ENCODE measurements at places on chromosomes 5 and 9.

- no peak for DNase-seq
Observed at GRCh38 chr9:89635816-89636215, 31.0 kb downstream of the GADD45G start.

DNA sequence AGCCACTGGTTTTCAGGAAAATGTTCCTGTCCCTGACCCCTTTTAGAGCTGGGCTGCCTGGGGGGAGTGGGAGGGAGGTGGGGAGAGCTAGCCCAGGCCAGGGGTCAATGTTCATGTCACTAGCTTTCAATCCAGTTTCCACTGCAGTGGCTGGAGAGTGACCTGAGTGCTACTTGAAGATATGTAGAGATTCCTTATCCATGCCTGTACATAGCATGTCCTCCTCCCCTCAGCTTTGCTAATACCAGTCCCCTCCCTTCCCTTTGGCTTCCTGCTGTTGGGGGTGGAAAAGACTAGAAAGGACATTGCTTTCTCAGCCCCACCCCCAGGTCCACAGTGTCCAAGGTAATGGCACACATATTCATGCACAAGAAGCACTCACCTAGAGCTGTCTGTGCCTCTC lies 7.8 kb downstream of the DNAJB5 start:
- peak; percentile 78 for DNase-seq

- peak; percentile 86 for DNase-seq
Observed at GRCh38 chr9:34334916-34335315, 5.5 kb downstream of the NUDT2 start.

DNA sequence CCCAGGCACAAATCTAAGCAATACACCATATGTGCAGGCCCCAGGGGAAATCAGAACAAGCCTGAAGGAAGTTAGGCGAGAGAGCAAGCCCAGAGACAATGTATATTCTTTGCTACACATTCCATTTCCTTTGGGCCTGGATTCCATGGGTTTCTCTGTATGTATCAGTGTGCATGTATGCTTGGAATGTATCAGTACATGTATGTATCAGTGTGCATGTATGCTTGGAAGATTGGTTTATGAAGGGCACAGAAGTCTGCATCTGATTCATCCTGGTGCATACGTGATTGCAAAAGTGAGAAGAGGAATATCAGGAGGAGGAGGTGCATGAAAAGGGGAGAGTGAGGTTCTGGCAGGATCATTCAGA lies 232.6 kb upstream of the ANKRD55 start:
- DNase-seq = no peak

- no peak for DNase-seq
Observed at GRCh38 chr9:136244969-136245218, 718 bp downstream of the QSOX2 start.

GRCh38 chr9:88544245-88544644 lies 9.3 kb downstream of the NXNL2 start:
- no peak for DNase-seq

GRCh38 chr5:132369474-132370180 lies at the start of gene SLC22A5:
Gene SLC22A5, plus strand, starts transcription at chr5:132369710. Its CDS starts 263 bp downstream, at chr5:132369973.
- no peak for DNase-seq

DNA sequence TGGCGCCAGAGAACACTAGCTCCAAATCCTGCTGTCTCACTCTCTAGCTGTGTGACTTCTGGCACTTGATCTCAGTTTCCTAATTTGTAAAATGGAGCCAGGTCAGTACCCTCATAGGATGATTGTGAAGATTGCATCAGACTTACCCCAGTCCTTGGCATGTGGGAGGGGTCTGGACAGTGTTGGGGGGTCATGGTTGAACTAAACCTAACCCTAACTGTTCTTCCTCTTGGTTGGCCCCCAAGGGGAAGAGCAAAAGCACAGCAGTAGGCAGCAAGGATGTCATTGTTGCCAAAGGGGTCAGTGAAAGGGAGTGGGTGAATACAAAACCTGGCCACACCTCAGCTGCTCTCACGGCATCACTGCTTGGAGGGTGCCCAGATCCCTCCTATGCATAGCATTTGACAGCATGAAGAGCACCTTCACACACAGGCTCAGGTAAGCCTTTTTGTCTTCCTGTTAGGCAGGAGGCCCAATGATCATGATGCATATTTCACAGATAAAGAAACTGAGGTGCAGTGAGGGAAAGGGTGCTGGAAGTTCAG lies 15.7 kb upstream of the CXCL14 start:
- no peak for DNase-seq

DNA sequence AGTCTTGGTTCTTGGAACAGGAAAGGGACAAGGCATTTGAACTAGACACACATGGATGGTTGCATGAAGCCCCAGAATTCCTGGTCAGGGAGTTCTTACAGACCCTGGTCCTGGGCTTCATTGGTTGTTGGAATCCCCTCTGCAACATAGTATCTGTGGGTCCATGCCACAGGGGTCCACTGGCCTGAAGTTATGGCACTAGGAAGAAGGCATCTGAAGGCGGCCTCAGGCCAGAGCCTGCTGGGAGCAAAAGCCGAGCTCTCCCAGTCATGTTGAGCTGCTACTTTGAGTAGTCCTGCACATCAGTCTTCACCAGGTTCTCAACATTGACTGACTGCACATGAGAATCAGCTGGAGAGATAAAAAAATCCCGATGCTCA lies 71.1 kb upstream of the PITX1 start:
- no peak for DNase-seq

DNA sequence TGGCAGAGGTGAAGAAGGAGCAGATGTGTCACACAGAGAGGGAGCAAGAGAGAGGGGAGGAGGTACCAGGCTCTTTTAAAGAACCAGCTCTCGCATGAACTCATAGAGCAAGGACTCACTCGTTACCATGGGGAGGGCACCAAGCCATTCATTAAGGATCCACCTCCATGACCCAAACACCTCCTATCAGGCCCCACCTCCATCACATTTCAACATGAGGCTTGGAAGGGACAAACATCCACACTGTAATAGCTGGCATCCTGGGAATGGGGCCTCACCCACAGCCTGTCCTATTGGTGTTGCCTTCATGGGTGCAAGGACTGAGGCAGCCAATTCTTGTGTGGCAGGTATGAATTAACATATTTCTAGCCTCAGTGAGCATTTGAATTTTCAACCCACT lies 11.6 kb upstream of the TNFAIP8 start:
- no peak for DNase-seq

- DNase-seq = no peak
Observed at GRCh38 chr5:164302533-164303235, 797.3 kb downstream of the MAT2B start.

GRCh38 chr9:134822541-134822940 lies 58.1 kb upstream of the FCN2 start:
- no peak for DNase-seq

GRCh38 chr5:173547579-173547978 lies 68.9 kb downstream of the BOD1 start:
- DNase-seq = no peak

DNA sequence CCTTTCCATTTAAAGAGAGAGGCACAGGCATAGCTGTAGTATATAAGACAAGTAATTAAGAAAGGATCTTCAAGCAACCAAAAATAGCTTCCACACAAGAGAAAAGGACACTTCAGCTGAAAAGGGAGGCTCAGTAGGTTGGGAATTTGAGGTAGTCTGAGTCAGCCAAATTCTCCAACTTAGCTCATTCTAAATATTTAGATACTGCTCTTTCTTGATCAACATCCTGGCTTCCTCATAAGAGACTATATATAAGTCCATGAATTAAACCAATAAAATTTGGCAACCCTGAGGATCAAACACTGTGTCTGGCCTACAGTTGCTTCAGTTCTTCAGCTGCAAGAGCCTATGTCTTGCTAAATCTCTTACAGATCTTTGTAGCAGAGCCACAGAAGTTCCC lies 17.8 kb downstream of the HINT1 start:
- no peak for DNase-seq

DNA sequence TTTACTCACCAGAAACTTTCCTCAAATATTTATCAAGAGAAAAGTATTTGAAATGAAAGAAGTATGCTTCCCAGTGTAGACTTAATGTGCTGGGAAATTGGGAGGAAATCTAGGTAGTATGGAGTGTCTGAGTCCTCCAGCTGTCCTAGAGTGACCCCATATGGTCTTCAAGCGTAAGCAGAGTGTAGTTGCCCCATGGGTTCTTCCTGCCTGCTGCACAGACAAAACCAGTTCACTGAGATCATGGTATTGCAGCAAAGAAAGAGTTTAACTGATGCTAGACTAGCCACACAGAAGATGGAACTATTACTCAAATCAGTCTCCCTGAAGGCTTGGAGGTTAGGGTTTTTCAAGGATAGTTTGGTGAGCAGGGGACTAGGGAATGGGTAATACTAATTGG lies 114.9 kb upstream of the PRLR start:
- DNase-seq = no peak

DNA sequence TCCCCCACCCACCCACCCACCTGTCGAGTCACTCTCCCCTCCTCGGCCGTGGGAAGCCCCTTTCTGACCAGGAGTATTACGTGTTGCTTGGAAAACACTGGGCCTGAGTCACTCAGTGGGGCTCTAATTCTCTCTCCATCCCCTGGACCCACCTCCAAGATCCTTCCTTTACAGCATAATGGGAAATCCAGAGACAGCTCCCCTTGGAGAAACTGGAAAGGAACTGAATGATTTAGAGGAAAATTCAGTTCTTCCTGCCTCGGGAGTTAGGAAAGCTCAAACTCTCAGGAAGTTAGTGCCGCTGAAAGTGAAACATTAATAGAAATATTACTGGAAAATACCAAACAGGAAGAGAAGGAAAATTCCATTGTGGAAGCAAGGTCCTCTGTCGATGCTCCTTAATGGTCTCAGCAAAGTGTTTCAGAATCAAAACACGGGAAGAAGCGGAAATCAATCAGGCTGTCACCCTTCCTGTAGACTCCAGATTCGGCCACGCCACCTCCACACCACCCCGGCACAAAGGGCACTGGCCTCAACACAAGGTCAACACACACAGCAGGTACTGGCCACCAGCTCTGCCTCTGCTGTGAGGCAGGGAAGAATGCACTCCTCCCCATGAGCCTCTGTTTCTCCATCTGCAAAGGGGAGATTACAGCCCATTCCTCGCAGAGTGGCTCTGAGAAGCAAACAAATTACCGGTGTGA lies 9.6 kb downstream of the SHB start:
- DNase-seq = no peak

GRCh38 chr5:163407034-163407655 lies 30.2 kb upstream of the CCNG1 start:
- no peak for DNase-seq

- no peak for DNase-seq
Observed at GRCh38 chr9:97675655-97676054, 21.5 kb downstream of the XPA start.

GRCh38 chr9:113844466-113844865 lies 31.6 kb upstream of the ZNF618 start:
- no peak for DNase-seq

- no peak for DNase-seq
Observed at GRCh38 chr9:19769213-19769612, 19.6 kb downstream of the SLC24A2 start.

DNA sequence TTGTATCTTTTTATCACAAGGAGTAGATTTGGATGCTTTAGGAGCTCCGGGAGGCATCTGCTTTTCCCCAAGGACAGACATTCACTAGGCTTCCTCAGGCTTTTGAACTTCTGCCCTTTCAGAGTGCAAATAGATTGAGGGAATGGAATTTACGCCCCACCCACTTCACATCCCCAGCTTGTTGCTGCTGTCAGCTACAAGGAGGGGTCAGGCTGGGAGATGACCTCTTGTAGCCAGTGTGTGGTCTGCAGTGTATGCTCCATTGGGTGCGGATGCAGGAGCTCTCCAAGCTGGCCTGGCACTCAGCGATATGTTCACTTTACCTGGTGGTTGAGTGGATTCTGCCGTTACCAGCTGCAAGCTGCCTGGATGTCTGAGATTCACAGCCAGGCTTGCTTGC lies 6.4 kb downstream of the TNFSF15 start:
- DNase-seq = no peak

GRCh38 chr5:150411245-150411979 lies 1.3 kb downstream of the CD74 start:
- DNase-seq = no peak

DNA sequence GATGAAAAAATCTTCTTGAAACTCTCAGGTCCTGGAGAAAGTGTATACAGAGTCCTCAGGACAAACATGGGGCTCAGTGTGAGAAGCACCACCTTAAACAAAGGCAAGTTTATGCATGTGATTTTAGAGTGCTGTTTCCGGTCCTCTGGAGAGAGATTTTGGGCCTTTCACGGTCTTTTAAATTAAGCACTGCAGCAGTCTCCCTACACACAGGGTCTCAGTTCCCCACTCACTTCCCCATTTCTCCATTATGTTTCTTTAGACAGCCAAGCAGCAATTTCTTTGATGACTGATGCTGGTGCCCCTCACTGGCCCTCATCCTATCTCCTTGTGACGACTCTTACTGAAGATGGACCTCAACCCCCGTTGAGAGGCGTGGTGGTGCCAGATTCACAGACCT lies 220.2 kb upstream of the CLINT1 start:
- no peak for DNase-seq

DNA sequence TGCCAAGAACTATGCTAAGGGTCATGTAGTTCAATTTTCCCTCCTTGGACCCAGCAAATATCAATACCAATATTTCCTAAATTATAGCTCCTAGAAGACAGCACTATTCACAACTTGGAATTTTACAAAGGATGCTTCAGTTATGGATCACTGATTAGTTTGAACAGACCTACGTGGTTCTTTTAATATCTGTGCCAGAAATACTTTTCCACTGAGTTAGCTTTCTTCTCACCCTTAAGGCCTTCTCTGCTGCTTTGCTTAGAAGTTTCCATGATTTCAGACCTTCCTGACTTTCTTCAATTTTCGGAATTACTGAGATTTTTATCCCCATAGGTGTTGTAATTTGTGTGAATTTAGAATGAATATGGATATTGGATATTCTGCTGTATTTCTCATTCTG lies 380.4 kb downstream of the PSAT1 start:
- DNase-seq = no peak

DNA sequence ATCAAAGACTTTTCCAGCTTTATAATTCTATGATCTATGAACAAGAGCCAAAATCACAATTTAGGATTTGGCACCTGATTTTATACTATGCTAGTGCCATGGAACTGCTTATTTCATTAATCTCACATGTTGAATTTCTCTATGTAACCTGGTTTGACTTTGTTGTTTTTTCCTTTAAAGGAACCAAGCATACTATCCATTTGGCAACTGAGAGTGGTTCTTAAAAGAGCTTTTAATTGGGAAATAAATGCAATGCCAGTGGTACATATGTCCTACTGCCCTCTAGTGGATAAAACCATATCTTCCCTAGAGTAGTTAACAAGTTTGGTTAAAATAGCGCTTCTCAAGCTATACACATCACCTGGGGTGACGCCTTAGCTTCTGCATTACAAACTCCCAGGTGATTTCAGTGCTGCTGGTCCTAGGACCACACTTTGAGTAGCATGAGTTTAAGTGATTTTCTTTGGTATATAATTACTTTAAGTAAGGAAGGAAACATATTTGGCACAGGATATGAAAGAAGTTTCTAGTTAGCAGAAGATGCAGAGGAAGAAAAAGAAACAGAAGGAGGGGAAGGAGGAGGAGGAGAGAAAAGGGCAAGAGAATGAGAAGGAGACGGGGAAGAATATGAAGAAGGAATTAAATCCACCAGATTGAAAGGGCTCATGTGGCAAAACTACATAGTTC lies 56.8 kb downstream of the FGF10 start:
- DNase-seq = no peak
